ENCODE measurements at places on chromosomes 2 and 18.

- no peak for DNase-seq
Observed at GRCh38 chr18:23872701-23873550, 141.6 kb upstream of the TTC39C start.

DNA sequence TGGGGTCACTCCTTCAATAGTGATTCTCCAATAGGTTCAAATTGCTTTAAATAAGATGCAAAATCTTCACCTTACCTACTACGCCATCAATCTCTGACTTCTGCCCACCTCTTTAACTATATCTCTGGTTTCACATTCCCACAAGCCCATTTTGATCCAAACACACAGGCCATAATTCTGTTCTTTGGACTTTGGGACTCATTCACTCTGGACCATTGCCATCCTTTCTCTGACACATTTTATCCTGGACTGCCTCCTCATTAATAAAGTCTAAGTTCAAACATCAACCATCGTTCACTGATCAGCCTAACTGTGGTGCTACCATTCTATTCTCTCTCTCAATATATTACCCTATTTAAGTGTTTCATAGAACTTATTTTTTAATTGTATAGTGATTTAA, 332.2 kb downstream of the GALNT13 start:
- DNase-seq = no peak

DNA sequence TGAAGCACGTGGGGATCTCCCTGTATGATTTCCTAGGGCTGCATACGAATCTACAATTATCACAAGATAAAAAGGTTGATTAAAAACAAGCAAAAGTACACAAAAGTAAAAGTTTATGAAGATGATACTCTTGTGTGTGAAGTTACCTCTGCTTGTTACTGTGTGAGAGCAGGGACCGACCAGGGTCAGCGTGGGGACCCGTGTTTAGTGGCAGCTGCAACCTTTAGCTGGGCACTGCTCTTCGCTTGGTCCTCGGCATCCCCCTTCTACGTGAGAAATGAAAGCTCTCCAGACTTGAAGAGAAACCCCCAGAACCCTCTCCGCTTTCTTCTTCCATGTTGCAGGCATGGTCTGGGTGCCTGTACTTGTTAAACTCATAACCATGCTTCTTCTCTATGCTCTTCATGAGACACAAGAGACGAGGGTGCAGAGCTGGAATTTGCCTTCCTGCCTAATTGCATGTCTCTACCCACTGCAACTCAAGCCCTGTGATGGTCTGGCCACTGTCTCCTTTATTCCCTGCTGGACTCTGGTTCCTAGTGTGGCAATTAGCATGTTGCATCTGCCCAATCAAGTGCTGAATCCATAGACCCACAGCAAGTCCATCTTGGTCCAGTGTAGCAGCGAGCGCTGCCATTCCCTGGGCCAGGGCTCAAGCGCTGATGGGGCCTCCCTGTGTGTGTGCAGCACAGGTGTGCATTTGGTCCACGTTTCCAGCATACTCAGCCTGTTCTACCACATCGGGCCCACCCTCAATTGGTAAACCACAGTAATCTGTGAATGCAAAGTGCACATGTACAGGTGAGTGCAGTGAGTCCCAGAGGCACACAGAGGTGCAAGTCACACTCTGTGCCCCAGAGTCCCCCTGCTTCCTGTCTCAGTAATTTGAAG, 88.5 kb downstream of the TWIST2 start:
- no peak for DNase-seq

GRCh38 chr2:127637725-127638252, 8.2 kb upstream of the GPR17 start:
- peak; percentile 80 for DNase-seq

DNA sequence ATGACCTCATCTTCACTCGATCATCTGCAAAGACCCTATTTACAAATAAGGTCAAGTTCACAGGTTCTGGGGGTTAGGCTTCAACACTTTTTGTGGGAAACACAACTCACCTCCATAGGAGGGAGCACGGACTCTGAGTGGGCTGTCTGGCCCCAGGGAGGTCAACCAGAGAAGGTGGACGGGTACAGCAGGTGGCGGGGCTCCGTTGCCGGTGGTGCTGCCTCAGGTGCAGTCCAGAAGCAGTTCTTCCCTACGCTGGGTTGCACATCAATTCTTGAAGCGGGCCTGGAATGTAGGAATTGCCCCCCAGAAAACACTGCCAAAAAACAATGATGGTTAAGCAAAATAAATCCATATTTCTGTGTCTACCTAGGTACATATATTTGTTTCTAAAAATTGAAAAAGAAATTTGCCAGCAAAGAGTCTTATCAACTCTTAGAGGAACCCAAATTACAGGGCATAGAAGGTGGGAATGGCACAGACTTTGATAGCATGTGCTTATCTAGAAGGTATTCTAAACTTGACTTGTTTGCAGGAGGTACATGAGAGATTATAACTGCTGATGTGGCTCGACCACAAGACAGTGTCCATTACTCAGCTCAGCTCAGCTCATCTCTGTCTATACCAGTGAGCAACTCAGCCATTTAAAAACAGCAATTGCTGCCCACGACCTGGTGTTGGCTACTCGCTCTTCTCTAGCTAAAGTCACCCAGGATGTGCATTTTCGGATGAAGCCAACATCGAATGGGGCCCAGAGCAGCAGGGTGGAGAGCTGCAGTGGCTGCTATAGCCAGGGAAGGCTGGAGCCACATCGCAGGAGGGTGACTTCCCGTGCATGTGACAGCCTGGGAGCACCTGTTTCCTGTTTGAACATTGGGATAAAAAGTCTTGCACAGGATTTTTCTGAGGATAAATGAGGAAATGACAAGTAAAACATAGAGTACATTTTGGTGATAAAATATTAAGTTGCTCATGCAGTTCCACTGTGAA, 128.7 kb downstream of the RNF144A start:
- no peak for DNase-seq

GRCh38 chr18:78980777-78981380, 1.3 kb downstream of the SALL3 start:
- DNase-seq = no peak

DNA sequence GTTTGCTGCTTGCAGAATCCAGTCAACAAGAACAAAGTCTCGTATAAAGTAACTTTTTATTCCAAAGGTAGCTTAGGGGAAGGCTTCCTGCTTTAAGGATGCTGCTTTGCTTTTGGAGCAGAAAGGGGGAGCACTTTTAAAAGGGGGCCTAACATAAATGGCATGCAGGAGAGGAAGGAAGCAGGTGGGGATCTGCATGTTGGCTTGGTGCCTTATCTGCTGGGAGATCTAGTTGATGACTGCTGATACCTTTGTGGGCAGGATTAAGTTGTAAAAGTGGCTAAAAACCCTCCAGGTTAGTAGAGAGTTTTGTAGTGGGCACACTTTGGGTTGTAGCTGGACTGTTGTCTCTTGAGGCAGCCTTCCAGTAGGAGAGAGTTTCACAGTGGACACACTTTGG, 22.5 kb downstream of the UBR3 start:
- no peak for DNase-seq

- no peak for DNase-seq
Observed at GRCh38 chr2:105473011-105473410, 74.2 kb upstream of the FHL2 start.

DNA sequence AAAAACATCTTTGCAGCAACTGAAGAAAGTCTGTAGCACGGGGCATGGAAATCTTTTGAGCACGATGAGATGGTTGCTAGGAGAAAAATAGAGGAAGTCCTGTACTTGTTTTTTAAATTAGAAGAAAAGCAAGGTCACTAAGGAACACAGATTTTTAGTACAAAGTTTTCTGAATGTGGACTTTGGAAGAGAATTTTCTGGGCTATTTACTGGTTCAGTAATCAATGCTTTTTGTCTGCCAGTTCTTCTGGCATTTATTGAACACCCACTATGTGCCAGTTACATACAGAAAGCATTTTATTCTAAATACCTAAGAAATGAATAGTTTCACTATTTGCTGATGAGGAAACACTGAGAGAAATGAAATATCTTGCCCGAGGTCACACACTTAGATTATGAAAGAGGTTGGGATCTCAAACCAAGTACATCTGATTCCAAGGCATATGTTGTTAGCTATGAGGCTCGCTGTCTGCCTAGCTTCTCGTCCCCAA, 15.6 kb upstream of the MAP3K20 start:
- peak; percentile 71 for DNase-seq

- DNase-seq = peak; percentile 49
Observed at GRCh38 chr2:133253793-133254192, 314.5 kb downstream of the NCKAP5 start.

- DNase-seq = peak; percentile 97
Observed at GRCh38 chr2:62596061-62596921, 90.3 kb upstream of the TMEM17 start.

DNA sequence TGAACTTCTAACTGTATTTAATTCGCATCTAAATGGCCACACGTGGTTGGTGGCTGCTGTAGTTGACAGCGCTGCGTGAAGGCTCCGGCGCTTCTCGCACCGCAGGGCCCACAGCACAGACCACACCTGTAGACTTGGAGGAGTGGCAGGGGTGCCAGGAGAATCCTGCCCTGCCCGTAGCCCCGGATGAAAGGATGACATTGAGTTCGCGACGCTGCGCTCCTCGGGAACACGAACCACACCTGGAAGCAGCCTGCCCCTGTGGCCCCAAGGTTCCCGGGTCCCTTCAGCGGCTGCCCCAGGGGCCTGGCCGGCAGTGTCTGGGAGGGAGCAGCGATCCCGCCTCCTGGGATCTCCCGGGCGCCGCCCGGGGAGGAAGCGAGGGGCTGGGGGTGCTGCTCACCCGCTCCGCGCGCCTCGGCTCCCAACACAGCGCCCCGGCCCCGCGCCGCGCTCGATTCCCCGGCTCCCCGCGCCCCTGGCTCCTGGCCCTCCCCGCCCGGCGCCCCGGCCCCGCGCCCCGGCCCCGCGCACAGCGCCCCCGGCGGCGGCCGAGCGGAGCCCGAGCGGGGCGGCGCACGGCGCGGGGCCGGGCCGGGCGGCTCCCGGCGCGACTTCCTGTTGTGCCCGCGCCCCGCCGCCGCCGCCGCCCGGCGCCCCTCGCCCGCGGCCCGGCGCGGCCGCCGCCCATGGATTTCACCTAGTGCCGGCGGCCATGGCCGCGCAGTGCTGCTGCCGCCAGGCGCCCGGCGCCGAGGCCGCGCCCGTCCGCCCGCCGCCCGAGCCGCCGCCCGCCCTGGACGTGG, at the start of gene RNPEPL1:
TSS of gene RNPEPL1 (plus strand) at position 613 of the 806 bp plus-strand sequence. CDS start at position 716, 103 bp downstream.
- DNase-seq = no peak

GRCh38 chr2:240303896-240304745, 131.3 kb upstream of the GPC1 start:
- no peak for DNase-seq

DNA sequence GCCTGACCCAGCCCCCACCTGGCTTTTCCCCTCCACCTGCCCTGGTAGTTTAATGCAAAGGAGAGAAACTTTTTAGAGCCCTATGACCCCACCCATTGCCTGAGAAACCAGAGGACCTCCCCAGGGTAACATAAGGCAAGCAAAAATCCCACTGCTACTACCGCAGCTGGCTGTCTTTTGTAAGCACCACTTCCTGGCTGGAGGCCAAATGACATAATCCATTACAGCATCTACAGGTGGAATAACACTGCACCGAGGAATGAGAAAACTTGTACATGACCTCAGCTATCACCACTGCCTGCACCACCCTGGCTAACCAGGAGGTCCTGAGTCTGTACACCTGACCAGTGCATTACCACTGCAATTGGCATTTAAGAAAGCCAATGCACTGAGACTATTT, 149.6 kb upstream of the GALNT5 start:
- DNase-seq = peak; percentile 9

GRCh38 chr2:120572226-120572625, 163.4 kb upstream of the GLI2 start:
- no peak for DNase-seq

GRCh38 chr2:160293391-160294091, 93.5 kb upstream of the ITGB6 start:
- DNase-seq = peak; percentile 96

- peak; percentile 72 for DNase-seq
Observed at GRCh38 chr2:196277002-196277401, 105.6 kb upstream of the STK17B start.

- DNase-seq = no peak
Observed at GRCh38 chr2:208150956-208151355, 5.0 kb upstream of the CRYGB start.

- no peak for DNase-seq
Observed at GRCh38 chr18:57782049-57782448, 21.1 kb downstream of the ATP8B1 start.

GRCh38 chr2:206387808-206388207, 55.5 kb upstream of the ADAM23 start:
- no peak for DNase-seq

- no peak for DNase-seq
Observed at GRCh38 chr18:13103366-13103765, 112.2 kb downstream of the CEP192 start.

DNA sequence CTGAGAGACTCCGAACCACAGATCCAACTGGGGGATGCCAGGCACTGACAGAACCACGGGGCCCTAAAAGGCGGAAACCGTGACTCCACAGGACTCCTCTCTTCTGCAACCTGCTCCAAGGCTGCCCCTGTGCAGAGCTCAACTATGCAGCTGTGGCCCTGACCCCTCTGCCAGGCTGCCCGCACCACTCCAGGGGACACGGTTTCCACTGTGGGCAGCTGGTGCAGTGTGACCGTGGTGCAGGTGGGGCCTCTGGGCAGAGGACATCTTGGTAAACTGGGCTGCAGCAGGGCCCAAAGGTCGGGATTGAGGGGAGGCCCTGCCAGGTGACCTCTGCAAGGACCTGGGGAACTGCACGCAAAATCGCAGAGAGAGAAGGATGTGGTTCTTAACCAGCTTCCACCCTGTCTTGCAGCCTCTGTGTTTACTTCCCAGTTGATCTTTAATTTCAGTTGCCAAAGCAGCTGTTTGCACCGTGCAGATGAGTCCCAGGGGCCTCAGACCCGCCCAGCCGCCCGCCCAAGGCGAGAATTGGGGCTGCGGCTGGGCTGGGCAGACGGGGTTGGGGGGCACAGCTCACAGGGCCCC, 104.6 kb upstream of the CTDP1 start:
- DNase-seq = no peak

DNA sequence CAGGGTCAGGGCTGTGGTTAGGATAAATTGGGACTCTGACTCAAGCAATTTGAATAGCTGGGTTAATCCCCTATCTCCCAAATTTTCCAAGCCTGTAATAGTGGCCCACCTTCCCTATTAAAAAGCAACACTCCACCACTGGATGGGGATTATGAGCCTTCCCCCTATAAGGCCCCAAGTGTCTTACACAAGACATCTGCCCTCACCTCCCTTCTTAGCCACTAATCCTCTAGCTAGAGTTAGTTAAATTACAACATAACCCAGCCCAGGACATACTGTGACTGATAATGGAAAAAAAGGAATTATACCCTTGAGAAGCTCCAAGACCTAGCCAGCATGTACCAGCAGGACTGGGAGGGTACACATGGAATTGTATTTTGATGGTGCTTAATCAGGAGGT, 190.4 kb downstream of the NRP2 start:
- DNase-seq = no peak

- peak; percentile 13 for DNase-seq
Observed at GRCh38 chr18:62555135-62555534, 32.3 kb downstream of the ZCCHC2 start.

- peak; percentile 15 for DNase-seq
Observed at GRCh38 chr2:188766471-188766856, 207.7 kb upstream of the COL3A1 start.

GRCh38 chr2:125479143-125479636, 1176.8 kb upstream of the GYPC start:
- no peak for DNase-seq

All from fibroblast of the aortic adventitia (primary cell).